ENCODE measurements at places on chromosomes 11 and 22.

DNA sequence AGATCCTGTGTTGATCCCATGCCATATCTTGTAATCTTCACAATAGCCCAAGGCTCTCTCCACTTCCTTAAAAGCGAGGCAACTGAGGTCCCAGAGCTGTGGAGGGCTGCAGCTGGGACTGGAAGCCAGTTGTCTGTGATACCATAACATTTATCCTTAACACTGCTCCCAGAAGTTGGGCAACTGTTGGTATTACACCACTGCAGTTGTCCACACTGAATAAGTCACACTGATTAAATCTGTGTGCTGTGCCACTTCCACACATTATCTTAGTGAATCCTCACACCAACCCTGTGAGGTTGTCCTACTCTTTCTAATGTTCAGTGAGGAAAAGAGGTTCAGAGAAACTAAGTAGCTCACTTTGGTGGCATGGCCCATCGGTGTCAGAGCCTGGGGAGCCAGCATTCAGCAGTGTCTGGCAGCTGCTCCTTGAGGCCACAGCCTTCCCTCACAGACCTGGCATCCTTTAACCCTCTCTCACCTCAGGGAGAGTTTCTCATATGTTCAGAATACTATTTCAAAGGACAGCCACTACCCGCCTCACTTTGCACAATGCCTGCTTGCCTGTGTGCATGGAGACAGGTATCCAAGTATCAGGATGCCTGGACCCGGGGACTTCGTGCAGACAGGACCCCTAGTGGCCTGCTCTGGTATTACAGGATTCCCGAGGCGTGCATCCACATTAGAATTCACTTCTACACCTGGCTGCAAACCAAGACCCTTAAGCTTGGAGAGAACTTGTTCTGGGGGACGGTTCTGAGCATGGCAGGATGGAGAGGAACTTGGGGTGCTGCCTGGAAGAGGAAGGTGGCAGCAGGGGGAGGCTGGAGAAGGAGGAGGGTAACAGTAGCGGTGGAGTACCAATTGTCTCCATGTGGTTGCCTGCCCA, 221.9 kb upstream of the TBCEL start:
- peak; percentile 17 for DNase-seq

DNA sequence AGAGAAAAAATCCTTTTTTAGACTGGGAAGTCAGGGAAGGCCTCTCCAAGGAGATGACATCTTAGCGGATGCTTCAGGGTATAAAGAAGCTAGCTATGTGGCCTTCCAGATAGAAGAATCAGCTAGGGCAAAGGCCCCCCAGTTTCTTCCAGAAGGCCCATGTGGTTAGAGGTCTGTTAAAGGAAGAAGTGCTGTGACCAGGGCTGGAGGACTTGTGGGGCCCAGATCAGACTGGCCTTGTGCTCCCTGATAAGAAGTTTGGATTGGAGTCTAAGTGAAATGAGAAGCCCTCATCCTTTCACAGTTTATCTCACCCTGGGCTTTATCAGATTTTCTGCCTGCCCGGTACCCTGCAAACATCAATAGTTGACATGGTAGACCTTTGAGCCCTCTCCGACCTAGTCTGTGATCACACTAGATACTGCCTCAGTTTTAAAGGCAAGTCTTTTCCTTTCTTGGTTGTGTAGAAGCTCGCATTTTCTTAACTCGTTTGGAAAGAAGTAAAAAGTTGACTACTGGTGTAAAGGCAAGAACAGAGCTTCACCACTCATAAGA, 7.8 kb downstream of the AMPD3 start:
- no peak for DNase-seq

DNA sequence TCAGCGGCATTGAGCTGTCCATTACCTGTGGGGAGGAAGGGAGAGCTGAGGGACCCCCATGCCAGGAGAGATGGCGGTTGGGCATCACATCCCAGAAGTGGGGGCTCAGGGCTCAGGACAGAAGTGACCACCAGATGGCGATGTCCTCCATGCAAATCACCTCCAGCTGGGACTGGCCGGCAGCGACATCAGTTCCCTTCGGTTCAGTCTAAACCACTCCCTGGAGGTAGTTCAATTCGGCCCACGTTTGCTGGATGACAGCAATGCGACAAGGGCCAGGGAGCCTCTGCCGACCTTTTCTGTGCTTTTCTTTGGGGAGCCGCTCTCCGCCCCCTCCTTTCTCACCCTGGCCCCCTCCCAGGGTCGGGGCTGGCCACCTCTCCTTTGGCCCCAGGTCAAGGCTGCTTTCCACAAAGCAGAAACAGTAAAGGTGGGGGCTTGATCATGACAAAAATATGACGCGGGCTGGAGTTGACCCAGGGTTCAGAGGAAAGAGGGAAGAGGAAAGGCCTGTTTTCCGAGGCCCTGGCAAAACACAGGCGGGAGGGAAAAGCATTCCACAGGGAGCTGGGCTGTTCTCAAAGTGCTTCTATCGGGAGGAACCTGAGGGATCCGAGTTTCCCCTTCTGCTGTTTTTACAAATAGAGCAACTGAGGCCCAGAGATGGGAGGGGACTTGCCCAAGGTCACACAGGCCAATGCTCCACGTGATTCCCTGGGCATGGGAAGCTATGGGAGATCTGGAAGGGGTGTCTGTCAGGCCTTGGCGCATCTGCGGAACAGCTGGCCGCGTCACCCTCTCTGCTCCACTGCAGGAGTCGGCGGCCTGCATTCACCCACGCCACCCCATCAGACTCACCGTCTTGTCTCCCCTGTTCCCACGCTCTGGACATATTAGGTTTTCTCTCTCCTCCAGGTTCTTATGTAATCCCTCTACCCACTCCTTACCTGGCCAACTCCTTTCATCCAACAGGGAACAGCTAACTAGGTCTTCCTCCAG, 54.7 kb downstream of the FBXO7 start:
- DNase-seq = peak; percentile 39

- no peak for DNase-seq
Observed at GRCh38 chr11:1400317-1401170, 10.8 kb downstream of the BRSK2 start.

- DNase-seq = no peak
Observed at GRCh38 chr11:62150887-62151736, 27.3 kb downstream of the INCENP start.

- no peak for DNase-seq
Observed at GRCh38 chr11:104164028-104164520, at the start of gene PDGFD. TSS of gene PDGFD (minus strand) at chr11:104164147.

GRCh38 chr11:27354359-27354965, 8.6 kb downstream of the CCDC34 start:
- DNase-seq = no peak

DNA sequence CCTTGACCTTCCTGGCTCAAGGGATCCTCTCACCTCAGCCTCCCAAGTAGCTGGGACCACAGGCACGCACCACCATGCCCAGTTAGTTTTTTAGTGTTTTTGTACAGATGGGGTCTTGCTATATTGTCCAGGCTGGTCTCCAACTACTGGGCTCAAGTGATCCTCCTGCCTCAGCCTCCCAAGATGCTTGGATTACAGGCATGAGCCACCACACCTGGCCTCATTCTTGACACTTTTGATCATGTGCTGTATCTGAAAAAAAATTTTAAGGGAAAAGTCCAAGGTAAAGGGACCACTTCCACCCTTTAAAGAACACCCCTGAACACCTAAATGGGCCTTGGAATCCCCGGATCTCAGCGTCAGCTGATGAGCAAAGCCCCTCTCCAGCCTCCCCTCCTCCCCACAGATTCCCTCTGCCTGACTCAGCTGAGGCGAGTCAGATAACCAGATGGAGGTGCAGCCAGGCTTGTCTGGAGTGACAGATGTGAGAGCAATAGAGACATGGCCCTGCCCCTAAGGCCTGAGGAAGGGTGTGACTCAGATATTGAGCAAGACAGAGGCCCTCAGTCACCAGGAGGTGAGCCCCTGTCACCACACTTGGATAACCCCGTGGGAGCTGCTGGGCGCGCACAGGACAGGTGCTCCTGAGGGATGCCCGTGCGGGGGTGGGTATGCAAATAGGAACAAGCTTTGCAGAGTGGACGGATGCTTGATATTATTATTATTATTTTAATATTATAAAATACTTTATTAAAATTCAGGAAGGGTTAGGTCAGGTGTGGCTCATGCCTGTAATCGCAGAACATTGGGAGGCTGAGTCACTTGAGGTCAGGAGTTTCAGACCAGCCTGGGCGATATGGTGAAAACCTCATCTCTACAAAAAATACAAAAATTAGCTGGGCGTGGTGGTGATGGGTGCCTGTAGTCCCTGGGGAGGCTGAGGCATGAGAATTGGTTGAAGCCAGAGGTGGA, 5.0 kb upstream of the CCDC88B start:
- DNase-seq = peak; percentile 63

GRCh38 chr11:67581469-67581868, 2.1 kb upstream of the GSTP1 start:
- no peak for DNase-seq

- no peak for DNase-seq
Observed at GRCh38 chr11:69566001-69566400, 75.0 kb upstream of the CCND1 start.

DNA sequence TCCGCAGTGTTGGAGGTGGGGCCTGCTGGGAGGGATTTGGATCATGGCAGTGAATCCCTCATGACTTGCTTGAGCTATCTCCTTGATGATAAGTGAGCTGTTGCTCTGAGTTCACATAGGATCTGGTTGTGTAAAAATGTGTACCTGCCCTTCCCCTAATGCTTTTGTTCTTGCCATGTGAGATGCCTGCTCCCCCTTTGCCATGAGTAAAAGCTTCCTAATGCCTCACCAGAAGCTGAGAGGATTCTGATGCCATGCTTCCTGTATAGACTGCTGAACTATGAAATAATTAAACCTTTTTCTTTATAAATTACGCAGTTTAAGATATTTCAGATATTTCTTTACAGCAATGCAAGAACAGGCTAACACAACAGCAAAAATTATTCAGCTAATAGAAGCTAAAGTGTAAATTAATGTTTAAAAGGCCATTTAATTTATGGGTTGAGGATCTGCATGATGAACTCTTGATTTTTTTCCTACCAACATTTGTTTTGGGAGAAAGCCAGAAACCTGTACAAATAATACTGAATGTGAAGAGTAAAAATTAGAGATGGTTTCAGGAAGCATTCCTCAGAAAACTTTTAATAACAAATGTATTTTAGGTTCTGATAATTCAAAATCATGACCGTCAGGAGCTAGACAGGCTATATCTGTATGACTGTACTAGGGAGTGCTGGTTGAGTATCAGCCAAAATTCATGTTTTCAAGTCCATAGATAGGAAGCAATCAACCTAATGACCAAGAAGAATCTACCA, 177.5 kb upstream of the GRIA4 start:
- DNase-seq = no peak

GRCh38 chr11:66373265-66373664, 1.7 kb upstream of the SLC29A2 start:
- no peak for DNase-seq

DNA sequence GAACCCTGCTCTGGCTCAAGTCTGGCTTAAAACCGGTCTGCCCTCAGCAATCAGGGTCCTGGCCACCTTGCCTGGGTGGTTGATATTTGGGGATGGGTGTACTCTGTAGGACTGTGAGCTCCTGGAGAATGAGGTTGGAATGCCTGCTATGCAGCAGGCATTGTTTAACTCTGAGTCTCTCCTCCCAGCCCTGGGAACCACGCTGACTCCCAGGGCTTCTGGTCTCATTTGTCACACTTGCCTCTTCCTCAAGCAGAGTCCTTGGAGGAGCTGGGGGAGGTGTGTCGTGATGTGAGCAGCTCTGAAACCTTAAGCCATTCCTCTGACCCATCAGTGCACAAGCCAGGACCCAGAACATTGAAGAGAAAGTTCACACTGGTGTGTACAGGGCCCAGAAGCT, 340.1 kb downstream of the MN1 start:
- DNase-seq = no peak

DNA sequence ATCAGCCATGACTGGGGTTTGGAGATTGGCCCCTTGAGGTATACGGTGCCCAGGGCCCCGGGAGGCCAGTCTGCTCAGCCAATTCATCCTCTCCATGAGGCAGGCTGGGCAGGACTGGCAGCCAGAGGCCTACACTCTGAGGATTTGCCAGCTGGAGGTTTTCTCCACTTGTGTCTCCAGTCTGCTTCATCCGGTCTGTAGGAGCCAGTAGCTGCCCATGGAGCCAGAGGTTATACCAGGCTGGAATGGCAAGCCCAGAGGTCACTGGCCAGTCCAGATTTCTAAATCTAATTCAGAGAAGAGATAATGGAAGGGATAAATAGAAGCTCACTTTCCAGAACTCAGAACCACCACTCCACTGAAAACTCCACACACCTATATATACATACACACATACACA, 10.0 kb downstream of the FHIP1B start:
- DNase-seq = no peak

DNA sequence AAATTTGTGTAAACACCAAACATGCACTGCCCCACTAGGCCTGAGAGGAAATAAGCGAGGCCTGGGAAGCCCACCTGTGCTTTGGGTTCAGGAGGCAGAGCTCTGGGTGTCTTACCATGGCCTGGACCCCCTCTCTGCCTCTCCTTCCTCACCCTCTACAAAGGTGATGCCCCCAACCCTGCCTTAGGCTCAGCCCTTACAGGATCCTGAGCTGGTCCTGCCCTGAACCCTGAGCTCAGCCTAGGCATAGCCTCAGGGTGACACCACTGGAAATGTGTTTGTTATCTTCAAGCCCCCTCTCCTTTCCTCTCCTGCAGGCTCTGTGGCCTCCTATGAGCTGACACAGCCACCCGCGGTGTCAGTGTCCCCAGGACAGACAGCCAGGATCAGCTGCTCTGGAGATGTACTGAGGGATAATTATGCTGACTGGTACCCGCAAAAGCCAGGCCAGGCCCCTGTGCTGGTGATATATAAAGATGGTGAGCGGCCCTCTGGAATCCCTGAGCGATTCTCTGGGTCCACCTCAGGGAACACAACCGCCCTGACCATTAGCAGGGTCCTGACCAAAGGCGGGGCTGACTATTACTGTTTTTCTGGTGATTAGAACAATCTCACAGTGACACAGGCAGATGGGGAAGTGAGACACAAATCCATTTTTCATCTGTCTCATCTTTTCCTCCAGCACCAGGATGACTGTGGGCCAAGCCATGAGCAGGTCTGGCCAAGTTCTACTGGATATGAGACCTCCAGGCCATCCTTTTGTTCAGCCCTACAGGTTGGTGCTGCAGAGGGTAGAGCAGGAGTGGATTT, 117.8 kb downstream of the GGTLC2 start:
- DNase-seq = no peak

DNA sequence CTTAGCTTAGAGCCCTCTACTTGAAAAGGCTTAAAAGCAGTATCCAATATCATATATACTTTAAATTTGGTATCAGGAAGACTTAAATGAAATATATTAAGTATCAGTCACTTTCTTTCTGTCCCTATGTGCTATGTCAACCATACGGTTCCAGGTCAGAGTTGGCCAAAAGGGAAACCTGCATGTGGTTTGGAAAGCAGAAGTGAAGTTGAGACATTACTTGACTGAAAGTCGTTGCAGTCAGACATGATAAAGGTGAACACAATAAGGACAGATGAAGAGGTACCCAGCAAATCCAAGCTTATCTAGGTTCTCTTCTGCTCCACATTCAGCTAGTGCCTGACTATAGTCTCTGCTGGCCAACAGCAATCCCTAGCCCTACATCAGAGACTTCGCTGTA, 336.8 kb downstream of the KCNA4 start:
- no peak for DNase-seq

GRCh38 chr11:108432783-108433182, 34.5 kb downstream of the C11orf65 start:
- DNase-seq = no peak

Measured in T-helper 2 cell treated with Interferon-gamma antibody and Interleukin-4, amounts not matched to agents 5 μg/mL and 100 μg/mL, for 36 hours (primary cell).